GM12865 (cell line): ENCODE measurements at places on chromosomes 16 and 17.

GRCh38 chr17:4935650-4936049 is 3.6 kb downstream of the GP1BA start:
- DNase-seq = no peak

DNA sequence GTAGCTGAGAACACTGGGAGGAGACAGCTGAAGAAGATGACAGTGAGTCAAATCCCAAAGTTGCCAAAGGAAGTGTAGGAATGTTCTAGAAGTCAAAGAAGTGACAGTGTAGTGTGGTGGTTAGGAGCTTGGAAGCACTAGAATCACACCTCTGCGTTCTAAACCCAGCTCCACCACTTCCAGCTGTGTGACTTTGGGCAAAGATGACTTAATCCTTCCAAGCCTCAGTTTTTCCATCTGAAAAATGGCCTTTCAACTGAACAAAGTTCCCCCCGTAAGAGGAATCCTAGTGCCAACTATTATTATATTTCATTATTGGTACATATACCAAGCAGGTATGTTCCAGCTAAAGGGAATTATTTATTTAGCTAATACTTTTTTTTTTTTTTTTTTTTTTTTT is 56.0 kb downstream of the IQCK start:
- DNase-seq = no peak

GRCh38 chr16:9922441-9922840 is 259.8 kb downstream of the GRIN2A start:
- no peak for DNase-seq

GRCh38 chr16:10128397-10129258 is 53.6 kb downstream of the GRIN2A start:
- no peak for DNase-seq

DNA sequence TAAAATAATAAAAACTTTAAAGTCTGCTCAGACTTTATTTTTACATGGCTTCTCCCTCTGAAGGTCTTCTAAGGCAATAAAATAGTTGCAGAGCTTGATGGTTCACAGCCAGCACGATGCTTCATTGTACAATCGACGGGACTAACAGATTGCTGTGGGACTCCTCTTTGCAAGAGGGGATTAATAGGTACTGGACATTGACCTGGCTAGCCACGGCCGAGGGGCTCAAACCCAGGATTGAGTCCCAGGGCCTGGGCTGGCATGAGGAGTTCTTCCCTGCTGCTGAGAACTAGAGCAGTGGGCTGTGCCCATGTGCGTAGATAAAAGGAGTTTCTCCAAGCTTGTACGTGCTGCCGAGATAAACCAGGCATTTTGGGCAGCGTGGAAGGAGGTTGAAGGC is 23.6 kb upstream of the GAN start:
- no peak for DNase-seq

- DNase-seq = no peak
These were observed 92.1 kb downstream of the TBC1D16 start for GRCh38 chr17:79943347-79944241.

DNA sequence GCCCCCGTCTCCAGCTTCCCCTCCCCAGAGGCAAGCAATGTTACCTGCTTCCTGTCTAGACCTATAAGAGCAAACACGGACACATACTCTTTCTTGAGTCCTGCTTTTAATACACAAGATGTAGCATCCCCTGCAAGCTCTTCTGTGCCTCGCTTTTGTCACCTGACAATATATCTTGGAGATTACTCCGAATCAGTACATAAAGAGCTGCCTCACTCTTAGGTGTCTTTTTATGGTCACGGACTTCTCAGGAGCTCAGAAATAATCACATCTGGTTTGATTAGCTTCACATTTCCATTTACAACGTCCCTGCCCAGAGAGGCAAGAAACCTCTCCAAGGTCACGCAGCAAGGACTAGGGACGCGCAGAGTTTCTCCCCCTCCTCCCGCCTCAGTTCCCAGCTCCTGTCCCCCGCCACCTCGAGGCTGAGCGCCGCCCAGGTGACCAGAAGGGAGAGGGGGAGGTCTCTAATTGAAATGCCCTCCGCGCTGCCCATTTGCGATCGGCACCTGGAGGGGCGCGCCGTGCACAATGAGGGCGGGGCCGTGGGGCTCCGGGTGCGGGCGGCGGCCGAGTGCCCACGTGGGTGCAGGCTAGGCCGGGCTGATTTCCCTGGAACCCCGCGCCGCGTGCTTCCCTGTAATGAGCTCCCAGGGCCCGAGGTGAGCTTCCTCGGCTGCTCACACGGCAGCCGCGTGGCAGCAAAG is 13.8 kb upstream of the SEZ6 start:
- no peak for DNase-seq

DNA sequence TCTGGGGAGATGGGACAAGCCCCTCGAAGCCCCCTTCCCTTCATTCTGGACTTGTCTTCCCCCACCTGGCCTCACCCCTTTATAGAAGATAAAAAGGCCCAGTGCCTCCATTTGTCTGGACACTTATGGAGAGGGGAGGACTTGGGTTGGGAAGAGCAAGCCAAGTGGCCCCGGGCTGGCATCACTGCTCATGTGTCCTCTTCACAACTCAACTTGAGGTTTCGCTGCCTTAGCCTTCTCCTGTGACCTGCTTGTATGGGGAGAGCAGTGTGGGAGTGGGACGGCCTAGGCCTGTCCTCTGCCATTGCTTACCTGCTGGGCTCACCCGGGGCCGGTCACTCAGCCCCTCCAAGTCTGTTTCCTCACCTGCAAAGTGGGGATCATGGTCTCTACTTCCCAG is 1.4 kb downstream of the PAQR4 start:
- DNase-seq = no peak

- DNase-seq = no peak
These were observed 168.8 kb downstream of the AATF start for GRCh38 chr17:37117373-37118142.

DNA sequence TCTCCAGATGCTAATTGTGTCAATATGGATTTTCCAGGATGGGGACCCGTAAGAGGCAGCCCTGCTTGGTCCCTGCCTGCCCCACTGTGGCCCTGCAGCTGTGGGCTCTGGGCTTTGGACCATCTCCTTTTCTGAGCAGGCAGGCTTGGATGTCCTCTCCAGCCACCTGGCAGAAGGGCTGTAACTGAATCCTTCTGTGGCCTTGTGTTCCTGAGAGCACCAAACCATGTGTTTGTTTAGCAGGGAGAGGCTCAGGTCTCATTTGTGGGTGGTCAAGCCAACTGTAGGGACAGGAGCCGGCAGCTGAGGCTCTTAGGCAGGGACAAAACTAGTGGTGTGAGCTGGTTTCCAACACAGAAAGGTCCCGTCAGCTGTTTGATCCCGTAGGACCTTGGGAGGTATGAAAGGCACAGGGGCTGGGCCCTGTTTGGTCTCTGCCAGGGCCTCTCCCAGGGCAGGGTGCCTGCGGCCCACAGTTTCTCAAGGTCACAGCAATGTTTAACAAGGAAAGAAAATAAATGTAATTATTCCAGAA is 18.5 kb downstream of the SEC14L5 start:
- DNase-seq = no peak

GRCh38 chr17:338442-339192 is 14.0 kb downstream of the RPH3AL start:
- no peak for DNase-seq

- no peak for DNase-seq
These were observed 12.9 kb downstream of the G6PC1 start for GRCh38 chr17:42913522-42913921.

DNA sequence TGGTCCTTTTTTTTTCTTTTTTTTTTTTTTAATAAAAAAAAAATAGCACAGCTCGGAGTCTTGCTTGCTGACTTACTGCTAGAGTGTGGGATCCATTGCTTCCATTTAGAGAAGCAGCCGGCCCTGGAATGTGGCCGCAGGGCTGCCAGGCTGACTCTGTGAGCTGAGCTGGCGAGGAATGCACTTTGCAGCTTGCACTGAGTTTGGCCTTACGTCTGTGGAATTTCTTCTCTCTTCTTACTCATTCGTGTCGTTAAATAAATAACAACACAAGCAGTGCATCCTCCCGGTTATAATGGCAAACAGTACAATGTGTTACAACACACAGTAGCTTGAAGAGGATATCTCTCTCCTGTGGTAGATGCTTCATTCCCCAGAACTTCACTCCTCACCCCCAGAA is 69.2 kb downstream of the PRKCB start:
- DNase-seq = no peak

DNA sequence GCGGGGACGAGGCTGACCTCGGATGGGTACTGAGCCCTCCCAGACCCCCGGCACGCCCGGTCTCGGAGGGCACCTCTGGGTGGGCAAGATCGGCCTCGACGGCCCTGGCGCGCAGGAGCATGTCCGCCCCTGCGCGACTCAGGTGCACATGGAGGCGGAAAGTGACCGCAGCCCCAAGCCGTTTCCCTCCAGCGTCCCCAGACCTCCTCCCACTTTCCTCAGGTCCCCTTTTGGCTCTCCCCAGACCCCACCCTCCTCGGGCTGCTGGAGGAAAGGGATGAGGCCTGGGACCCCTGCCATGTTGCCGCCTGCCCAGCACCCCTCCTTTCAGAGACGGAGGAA is 10.0 kb downstream of the RPL19 start:
- DNase-seq = no peak

DNA sequence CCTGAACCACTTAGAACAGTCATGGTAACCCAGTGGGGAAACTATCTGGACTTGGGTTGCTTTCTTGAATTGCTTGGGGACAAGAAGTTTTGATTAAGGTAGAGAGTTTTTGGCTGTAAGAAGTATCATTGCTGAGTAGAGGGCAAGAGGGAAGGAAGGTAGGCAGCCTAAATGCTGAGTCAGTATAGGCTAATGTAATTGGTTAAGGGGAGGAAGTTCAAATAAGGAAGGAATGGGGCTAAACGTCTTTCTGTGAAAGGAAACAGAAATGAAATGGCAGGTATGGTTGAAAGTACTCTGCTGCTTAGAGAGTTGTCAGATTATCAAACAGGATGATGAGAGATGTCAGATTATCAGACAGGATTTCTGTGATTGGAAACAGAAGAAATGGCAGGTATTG is 20.3 kb downstream of the KPNB1 start:
- no peak for DNase-seq

GRCh38 chr17:65366102-65366844 is 195.2 kb downstream of the AXIN2 start:
- no peak for DNase-seq

GRCh38 chr17:64006361-64007088 is 8.4 kb downstream of the PRR29 start:
- DNase-seq = no peak

DNA sequence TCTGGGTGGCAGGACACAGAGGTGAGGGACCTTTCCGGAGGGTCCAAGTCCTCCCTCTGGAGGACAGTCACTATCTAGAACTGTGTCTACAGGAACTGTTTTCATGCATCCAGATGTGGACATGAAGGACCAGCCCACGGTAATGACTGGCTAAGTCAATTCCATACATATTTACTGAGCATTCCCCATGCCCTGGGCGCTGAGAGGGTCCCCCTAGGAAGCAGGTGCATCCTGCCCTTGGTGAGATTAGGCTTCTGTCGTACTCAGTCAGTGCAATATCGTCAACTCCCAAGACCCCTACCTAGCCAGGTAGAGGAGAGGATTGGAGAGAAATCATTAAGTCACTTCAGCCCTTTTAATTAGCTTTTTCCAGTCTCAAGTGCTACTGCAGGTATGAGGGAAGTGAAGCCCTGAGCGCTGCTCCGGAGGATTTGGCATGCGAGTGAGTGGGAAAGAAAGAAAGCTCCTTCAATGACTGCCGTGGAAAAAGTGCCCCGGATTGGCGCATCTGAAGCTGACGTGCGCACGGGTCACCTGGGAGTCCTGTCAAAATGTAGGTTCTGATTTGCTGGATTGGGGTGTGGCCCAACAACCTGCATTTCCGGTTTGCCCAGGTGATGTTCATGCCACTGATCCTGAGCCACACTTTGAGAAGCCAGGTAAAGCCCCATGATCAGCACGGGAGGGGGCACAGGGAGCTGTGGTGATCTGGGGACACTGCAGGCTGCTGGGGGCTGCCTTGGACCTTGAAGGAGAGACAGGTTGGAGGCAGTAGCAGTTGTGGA is 367.4 kb upstream of the TNRC6C start:
- no peak for DNase-seq

- no peak for DNase-seq
These were observed 22.0 kb upstream of the C16orf95 start for GRCh38 chr16:87339086-87339723.

- no peak for DNase-seq
These were observed 22.2 kb upstream of the DNAH17 start for GRCh38 chr17:78599419-78599818.

DNA sequence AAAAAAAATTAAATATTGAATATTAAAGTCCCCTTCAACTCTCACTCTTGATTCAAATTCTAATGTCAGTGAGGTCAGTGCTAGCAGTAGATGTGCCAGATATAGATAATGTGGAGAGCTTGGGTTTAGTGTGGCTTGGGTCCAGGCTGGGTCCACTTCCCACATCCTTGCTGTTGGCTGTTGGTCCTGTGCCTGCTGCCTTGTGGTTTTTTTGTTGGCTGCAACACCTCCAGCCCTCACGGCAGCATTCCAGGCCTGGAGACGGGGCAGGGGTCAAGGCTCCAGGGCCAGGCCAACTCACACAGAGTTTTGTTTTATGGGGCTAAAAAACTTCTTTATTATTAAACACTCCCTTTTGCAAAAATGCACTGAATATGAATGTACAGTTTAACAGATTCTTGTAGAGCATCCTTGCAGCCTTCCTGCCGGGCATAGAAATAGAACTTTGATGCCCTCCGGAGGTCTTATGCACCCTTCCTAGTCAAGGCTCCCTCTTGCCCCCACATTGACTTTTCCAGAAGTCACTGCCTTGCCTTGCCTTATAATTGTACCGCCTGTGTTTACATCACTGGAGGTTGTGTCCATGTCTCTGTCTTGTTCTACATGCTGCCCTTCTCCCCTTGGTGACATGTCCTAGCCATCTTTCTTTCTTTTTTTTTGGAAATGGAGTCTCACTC is 25.5 kb upstream of the MYO15B start:
- DNase-seq = no peak

GRCh38 chr16:11136600-11136999 is 119.4 kb downstream of the SOCS1 start:
- DNase-seq = no peak

- no peak for DNase-seq
These were observed 114.8 kb downstream of the GNAO1 start for GRCh38 chr16:56305956-56306565.

GRCh38 chr17:44221084-44221861 is 1.8 kb upstream of the UBTF start:
- DNase-seq = peak; percentile 86

GRCh38 chr16:55562936-55563335 is 3.5 kb upstream of the CAPNS2 start:
- DNase-seq = no peak

DNA sequence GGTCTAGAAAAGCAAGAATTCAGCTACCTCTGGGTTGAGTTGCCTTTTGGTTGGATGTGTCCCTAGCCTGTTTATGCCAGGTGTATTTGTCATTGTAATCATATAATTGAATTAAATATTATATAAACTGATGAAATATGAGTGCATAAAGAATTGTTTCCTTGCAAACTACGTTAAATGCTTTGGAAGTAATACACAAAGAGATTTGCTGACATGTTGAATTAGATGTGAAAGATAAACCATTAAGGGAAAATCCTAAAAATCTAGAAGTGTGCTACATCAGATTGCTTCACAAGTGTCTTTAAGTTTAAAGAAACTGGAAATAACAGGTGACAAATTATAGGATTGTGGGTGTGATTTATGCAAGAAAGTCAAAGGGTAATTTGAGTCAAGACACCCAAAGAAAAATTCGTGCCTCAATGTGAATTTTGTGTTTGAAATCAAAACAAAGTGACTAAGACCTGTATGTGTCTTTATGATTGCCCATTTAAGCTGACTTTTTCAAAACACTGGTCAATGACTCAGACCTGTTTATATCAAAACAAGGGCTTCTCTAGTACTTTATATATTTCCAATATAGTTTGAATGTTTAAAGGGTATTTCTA is 5.1 kb upstream of the PYY start:
- no peak for DNase-seq
